ENCODE measurements at places on chromosomes 7 and 10.
A peak's percentile ranks its signal among the peaks of the same experiment; 100 is the strongest.

DNA sequence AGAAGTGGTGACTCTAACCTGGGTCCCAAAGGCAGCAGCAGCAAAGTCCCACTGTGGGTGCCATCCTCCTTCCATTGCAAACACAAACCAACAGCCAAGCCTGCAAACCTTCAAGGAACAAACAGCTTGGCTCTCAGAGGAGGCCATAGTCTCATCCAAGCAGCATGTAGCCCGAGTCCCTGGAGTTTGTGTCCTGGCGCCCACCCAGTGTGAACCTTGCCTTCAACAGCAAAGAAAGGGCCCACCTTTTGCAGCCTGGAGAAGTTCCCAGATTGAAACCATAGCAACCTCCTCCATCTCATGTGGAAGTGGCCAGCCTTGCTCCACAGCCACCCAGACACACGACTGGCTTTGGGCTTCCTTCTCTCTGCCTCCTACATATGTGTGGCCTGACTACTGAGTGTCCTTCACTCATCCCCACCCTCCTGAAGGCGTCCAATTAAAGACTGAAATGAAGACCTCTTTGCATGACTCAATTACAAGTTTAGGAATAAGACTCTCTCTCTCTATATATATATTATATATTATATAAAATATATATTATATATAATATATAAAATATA lies 106.1 kb downstream of the C10orf90 start:
- DNase-seq: no peak

DNA sequence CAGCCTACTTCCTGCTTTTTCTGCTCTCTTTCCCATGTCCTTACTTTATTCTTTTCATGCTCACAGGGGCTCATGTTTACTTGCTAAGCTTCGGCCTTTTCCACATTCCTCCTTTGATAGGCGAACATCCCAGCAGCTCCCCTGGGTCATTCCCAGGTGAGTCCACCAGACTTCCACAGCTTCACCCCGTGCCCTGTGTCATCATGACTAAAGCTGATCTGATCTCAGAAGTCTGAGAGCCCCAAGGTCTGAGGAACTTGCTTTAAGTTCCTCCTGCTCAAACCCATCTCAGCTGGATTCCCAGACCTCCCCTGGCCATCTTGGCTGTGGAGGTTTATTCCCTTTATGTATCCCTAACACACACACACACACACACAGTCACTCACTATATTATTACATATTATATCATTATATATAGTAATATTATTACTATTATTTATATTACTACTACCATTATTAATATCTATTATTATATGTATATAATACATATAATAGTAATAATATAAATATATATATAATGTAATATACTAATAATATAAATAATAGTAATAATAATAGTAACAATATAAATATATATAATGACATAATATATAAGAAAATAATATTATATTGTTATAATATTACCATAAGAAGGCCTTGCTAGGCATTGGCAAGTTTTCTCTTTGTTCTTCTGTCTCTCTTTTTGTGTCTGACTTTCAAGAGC lies 295.9 kb downstream of the PTEN start:
- DNase-seq: no peak

- no peak for DNase-seq
Measured at GRCh38 chr10:5582736-5583135, 58.0 kb downstream of the CALML3 start.

GRCh38 chr7:40571796-40572195 lies 437.0 kb downstream of the SUGCT start:
- DNase-seq: no peak

DNA sequence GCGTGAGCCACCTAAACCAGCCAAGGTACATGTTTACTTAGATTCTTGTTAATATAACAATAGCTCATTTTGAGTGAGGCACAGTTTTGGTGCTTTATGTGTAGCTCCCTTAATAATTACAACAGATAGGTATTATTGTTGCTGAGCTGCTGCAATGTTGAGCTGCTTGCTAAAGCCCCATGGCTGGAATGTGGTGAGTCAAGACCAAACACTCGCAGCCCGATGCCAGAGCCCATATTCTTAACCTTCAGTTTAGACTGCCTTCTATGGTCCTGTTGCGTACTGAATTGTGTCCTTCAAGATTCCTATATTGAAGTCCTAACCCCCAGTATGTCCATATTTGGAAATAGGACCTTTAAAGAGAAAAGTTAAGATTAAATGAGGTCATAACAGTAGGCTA lies 407.1 kb downstream of the NEBL start:
- no peak for DNase-seq

DNA sequence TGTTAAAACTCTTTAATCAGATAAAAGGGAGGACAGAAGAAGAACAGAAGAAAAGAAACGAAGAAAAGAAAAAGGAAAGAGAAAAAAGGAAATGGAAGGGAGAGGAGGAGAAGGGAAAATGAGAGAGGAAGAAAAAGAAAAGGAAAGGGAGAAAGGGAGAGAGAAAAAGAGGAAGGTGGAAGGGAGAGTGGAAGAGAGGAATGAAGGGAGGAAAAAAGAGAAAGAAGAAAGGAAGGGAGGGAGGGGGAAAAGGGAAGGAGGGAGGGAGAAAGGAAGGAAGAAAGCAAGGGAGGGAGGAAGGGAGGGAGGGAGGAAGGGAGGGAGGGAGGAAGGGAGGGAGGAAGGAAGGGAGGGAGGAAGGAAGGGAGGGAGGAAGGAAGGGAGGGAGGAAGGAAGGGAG lies 305.7 kb downstream of the CALN1 start:
- DNase-seq: no peak

GRCh38 chr10:15540727-15541126 lies 169.6 kb upstream of the FAM171A1 start:
- no peak for DNase-seq

DNA sequence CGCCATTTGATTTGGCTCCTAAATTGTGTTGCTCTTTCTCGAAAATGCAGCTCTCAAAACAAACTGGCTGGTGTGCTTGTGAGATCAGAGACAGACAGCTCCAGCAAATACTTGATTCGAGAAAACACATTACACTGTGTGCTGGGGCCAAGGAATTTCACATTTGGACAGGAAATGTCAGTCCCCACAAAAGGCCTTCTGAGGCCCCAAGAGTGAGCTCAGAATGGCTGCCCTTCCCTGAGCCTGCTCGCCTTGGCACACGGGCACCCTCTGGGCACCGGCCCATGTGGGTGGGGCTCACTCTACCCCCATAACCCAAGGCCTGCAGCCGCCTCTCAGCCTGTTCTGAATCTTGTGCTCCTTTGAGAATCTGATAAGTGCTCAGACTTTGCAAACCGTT lies 13.9 kb upstream of the HSPA12A start:
- DNase-seq: no peak

DNA sequence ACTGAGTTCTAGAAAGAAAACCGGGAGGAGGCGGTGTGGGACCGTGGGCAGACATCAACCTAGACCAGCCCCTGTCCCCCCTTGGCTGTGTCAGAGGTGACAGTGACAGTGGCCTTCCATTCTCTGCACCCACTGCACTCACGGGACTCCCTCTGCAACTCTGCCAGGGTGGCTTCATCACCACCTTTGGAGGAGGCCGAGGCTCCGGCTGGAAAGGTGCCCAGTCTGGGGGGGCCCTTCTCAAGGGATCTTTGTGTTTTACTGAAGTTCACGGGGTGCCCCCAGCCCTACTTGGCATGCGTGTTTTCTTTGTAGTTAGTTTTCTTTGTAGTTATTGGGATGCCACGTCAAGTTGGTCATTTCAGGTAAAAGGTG lies 417.6 kb downstream of the DNAJB6 start:
- DNase-seq: no peak

DNA sequence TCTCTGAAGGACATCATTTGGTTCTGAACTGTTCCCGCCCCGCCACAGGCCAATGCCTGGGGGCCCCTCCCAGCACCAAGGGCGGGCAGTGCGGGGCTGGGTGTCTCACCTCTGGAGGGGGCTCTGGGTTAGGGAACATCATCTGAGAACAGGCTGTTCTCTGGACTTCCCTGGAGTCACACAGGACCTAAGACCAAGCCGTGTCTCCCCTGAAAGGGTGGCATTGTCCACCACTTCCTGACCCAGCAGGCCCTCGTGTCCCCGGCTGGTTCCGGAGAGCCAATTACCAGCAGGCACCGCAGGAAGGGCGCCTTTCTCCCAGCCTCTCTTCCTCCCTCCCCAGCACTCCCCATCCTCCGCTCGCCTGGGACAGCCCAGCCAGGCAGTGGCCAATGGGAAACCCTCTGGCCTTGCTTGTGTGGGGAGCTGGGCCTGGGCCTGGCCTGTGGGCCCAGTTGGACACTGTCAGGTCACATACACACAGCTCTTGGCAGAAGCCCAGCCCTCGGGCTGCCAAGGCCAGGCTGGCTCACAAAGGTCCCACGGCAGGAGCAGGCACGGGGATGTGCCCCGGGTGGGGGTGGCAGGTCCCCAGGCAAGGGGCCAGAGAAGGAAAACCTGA lies 119.5 kb downstream of the SPDYE5 start:
- DNase-seq: no peak

GRCh38 chr10:71074176-71074755 lies 138.1 kb upstream of the UNC5B start:
- no peak for DNase-seq

DNA sequence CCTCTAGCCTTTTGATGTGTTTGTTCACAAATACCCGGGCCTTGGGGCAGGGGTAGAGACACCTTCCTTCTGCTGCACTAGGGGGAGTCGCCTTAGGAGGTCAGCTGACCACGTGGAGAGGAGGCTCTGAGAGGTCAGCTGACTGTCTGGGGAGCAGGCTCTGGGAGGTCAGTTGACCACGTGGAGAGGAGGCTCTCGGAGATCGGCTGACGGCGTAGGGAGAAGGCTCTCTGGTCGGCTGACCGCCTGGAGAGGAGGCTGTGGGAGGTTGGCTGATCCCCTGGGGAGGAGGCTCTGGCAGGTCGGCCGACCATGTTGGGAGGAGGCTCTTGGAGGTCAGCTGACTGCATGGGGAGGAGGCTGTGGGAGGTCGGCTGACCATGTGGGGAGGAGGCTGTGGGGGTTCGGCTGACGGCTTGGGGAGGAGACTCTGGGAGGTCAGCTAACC lies 59.6 kb upstream of the LYZL1 start:
- no peak for DNase-seq

GRCh38 chr7:77537778-77538280 lies 734 bp downstream of the PTPN12 start:
- DNase-seq: peak; percentile 24

DNA sequence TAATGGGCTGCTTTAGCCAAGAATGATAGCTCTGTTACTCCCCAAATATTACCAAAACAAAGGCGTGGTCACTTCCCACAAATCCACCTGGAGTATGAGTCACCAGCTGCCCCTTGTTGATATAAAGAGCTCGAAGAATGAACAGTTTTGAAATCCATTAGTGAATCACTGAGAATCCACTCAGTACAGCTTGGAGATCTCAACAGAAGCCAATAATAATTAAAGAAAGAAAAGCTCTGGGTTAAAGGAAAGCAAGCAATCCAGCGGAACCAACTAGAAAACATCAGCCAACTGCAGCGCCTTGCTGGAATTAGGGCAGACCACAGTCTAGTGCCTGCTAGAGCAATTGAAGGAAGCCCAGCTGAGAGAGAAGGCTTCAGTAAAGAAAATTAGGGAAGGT lies 576.0 kb upstream of the C7orf33 start:
- no peak for DNase-seq

DNA sequence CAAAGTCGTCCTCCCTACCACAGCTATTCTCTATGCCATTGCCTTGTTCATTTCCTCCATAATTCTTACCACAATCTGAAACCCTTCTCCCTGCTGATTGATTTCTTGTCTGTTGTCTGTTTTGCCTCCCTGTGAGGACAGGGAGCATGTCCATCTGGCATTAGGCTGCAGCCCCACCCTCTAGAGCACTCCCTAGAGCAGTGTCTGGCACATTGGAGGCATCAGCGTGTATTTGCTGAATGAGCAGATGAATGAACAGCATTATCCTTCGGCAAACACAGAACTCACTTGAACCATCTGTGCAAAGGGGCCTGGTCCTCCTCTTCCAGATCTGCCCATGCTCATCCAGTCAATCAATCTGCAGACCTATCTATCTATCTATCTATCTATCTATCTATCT lies 5.1 kb upstream of the DMBT1 start:
- DNase-seq: no peak

- DNase-seq: no peak
Measured at GRCh38 chr7:4109481-4110110, 572.5 kb upstream of the FOXK1 start.

- DNase-seq: peak; percentile 72
Measured at GRCh38 chr10:114042895-114043531, 653 bp upstream of the ADRB1 start.

DNA sequence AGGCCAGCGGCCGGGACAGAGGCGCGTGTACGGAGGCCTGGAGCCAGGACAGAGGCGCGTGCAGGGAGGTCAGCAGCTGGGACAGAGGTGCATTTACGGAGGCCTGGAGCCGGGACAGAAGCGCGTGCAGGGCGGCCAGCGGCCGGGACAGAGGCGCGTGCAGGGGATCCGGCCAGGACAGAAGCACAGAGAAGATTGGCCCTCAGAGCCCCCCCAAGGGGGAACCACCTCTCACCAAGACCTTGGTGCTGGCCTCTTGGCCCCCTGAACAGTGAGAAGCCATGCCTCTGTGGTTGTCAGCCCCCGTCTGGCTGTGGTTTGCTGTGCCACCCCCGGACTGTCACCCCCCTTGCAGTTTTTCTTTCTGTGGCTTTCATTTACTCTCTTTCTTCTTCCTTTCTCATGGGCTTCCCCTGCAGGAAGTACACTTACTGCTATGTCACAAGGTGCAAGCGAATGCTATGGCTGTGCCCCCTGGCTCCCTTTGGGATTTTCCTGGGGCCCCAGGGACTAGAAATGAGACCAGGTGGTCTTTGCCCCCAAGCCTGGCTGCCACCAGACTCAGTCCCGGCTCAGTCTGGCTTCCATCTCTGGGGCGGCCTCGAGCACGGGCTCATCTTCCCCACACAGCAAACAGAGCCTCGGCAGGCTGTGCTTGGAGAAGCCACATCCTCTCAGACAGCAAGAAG lies 41.1 kb downstream of the INSIG1 start:
- no peak for DNase-seq

- DNase-seq: peak; percentile 50
Measured at GRCh38 chr10:77925795-77926565, 575 bp downstream of the DLG5 start.

GRCh38 chr10:50554995-50555568 lies 68.7 kb downstream of the SGMS1 start:
- DNase-seq: no peak

GRCh38 chr7:46494028-46494427 lies 573.0 kb upstream of the IGFBP3 start:
- no peak for DNase-seq

Data from HEK293T (cell line).